ENCODE measurements at places on chromosomes 3 and 15.

DNA sequence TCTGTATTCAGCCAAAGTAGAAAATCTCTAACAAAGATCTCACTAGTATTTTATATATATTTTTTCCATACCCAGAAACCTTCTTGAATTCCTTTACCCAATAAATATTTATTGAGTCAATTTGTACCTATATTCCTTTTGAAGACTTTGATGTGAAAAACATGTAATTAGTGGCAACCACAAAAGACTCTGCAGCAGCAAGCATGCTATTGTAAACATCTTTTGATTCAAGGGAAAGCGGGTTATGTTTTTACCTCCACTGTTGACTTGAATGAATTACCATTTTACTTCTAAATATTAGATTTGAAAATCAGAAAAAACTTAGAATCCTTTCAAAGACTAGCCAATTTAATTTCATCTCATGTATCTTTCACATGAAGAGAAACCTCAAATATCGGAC lies 2.4 kb downstream of the GPR15 start:
- no peak for DNase-seq

DNA sequence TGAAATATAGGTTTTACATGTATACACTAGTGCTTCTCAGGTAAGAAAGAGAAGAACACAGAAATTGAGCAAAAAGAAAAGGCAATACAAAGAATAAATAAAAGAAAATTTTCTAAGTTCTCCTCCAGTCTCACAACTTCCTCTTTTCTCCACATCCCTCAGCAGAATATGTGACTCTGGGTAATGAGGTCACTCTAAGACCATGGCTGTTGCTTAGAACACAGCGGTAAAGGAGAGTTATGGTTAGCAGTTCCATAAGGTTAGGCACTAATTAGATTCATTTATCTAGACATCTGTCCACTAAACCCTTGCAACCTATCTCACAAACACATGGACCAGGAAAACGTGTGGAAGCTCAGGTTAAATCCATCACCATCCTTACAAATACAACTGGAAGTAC lies 47.9 kb downstream of the IGSF11 start:
- DNase-seq = no peak

- no peak for DNase-seq
These were observed 369.6 kb upstream of the RGMA start for GRCh38 chr15:93458597-93458996.

GRCh38 chr3:14853271-14853951 lies 34.6 kb downstream of the FGD5 start:
- no peak for DNase-seq

DNA sequence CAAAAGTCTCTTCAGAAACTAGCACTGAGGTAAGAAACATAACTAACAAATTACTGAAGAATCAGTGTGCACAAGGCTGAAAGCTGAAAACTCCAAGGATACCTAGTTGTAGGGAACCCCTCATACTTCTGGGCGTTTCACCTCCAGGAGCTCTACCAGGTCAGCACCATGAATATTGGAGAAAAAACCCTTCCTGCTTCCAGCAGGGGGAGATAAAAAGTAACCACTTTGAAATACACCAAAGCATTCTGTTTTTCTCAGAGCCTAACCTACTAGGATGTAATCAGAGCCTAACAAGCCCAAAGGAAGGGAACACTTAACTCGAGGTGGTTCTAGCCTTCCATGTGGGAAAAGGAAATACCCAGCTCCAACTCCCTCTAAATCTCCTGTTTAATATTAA lies 175.8 kb upstream of the MME start:
- DNase-seq = no peak

DNA sequence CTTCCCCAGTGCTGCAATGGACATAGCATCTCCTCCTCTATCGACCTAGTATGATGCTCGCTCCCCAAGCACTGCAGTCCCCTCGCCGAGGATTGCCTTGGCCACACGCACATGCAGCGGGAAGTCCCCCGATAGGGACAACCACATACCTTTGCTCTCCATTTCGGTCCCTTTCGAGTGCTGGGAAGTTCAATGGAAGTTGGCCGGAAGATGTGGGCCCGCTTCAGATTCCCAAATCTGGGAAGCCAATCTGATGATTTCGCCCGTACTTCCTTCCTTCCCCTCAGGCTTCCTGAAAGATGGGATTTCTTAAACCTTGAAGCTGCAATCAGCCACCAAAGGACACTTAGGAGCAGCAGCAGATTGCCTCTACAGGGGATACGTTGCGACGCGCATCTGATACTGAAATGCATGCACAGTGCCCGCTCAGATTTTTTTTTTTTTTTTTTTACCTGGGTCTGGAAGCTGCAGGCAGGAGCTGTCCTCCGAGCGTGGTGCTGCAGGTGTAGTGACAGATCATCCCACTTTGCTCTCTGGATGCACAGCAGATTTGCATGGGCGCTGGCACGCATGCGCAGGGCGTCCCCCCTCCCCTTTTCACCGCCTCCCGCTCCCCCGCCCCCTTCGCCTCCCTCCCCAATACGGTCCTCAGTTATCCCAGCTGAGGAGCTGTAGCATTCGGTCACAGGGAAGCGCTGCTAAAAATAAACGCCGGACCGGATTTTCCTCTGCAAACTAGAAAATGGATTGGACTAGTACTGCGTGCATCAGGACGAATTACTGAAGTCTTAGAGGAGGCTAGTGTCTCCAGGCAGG lies at the start of gene FGF12:
TSS of gene FGF12 (minus strand) at position 510 of the 816 bp plus-strand sequence.
- DNase-seq = peak; percentile 1

DNA sequence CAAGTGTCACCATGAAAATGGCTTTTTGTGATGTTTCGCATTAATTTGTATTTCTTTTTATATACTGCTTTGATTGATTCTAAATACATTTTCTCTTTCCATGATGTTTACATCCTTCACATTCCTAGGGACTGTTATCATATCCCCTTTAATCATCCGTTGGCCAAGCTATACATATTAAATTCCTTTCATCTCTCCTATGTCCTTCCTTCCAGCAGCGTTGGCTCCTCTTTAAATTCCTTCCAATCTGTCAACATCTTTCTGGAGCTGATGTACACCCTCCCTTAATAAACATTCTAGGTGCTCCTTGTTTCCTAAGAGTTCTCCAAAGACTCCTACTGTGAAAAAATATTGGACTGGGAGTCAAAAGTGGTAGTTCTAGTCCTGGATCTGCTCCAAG lies 87.8 kb downstream of the IGF2BP2 start:
- DNase-seq = no peak

DNA sequence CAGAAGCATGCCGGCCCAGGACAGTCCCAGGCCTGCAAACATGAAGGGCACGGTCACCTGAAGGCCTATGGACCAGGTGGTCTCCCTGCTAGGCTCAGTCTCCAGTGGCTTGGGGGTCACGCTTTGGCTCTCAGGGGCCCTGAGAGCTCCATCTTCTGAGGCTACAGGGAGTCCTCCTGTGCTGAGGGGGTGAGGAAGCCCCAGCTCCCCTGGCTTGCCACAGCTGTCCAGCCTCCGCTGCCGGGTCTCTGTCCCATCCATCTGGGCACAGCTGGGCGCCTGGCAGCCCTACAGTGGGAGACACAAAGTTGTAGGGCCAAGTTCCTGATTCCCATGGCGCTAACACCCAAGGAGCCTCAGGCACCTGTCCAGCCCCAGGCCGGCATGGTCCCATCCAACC lies 16.0 kb downstream of the SLC41A3 start:
- DNase-seq = no peak

- no peak for DNase-seq
These were observed 113.3 kb downstream of the IQSEC1 start for GRCh38 chr3:12959838-12960378.

GRCh38 chr3:82087958-82088357 lies 326.5 kb upstream of the GBE1 start:
- DNase-seq = peak; percentile 65

GRCh38 chr3:113006359-113007056 lies 15.7 kb downstream of the GTPBP8 start:
- no peak for DNase-seq
